Fibroblast of mammary gland (primary cell): ENCODE measurements at places on chromosomes 7 and 10.

DNA sequence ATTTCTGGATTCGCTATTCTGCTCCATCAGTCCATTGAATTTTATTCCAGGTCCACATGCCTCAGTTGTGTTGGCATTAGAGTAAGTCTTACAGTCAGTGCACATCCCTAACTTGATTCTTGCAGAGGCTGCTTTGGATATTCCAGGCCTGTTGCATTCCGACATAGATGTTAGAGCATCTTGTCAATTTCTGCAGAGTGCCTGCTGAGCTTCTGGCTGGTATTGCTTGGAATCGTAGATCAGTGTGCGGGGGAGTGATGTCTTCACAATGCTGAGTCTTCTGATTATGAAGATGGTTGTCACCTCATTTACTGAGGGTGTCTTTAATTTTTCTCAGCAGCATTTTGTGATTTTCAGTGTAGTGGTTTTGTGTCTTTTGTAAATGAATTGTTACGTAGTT lies 45.2 kb downstream of the INPP5A start:
- no peak for DNase-seq

DNA sequence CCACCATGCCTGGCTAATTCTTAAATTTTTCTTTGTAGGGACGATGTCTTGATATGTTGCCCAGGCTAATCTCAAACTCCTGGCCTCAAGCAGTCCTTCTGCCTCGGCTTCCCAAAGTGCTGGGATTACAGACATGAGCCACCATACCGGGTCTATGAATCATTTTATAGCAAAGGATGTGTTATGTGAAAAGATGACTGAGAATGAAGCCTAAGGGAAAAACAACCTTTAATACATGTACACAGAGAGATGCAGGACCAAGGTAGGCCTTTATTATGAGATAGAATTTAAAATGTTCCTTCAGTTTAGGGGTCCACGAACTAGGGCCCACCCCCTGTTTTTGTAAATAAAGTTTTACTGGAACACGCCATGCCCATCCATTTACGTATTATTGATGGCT lies 41.0 kb downstream of the UBE2H start:
- DNase-seq = no peak

DNA sequence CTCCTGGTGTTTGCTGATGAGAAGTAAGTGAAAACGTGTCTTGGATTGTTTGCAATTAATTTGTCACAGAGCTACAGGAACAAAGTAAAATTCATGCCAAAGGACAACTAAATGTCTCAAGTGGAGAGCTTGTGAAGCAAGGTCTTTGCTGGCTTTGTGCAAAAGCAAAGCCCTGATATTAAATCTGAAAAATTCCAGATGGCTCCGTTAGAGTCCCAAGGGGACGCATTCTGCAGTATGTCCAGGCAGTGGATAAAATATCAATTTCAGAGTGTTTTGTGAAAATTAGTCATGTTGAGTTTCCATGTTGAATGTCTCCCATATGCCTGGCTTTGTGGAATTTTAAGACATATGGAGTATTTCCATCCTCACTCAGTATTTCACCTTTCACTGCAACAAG lies 102.5 kb upstream of the PTN start:
- DNase-seq = peak; percentile 30

- DNase-seq = no peak
These were observed 32.2 kb upstream of the ZNF518A start for GRCh38 chr10:96097865-96098264.

DNA sequence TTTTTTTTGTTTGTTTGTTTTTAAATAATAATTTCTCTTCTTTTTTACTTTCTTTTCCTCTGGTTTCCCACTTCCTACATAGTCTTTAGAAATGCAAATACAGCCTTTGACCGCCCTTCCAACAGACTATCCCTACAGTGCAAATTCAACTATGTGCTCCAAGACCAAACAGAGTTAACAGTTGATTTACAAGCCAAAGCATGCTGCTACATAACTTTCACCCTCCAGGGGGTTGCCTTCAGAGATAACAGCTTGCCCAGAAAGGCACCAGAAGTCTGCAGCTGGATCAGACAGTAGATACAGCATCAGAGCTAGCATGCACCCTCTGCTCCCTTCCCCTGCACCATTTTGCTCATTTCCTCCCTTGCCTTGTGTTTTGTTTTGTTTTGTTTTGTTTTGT lies 539.0 kb downstream of the ZWINT start:
- no peak for DNase-seq
